Upper lobe of left lung (tissue), 6 donors: ENCODE measurements at places on chromosomes 4 and X. TPM values are rescaled to one million over a fixed set of nuclear protein-coding genes. Genes with fewer than 3 reads are reported as not detected.

GRCh38 chrX:48802905-48803200 is 986 bp downstream of the HDAC6 start:
- DNase-seq: no peak
- H3K27me3 ChIP-seq: no peaks in the 10 kb centered on the region
- H3K4me1 ChIP-seq: peaks cover 4% of the 10 kb centered on the region
- no peak overlapping the region for H3K4me3 ChIP-seq

DNA sequence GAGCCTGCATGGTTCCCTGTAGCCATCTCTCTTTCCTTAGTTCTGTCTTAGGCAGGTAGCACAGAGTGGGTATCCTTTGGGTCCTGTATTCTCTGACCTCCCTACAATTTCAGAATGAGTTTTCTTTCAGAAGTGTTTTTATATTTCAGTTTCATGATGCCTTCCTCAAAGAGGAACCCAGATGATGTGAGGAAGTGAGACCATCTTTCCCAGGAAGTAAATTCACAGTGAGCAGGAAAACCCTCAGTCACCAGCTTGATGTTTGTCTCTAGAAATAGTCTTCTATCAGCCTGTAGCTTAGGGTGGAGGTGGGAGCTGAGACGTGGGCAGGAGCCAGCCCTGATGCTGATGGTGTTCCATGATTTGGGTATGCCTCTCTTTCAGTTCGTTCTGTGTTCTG is 16.9 kb downstream of the PLAC1 start:
- H3K36me3 ChIP-seq: no peaks in the 10 kb centered on the region
- no peaks in the 10 kb centered on the region for H3K27me3 ChIP-seq
- H3K27ac ChIP-seq: no peak overlapping the region
- H3K4me3 ChIP-seq: no peak overlapping the region

- no peaks in the 10 kb centered on the region for H3K36me3 ChIP-seq
- DNase-seq: peak; percentile 58
- H3K4me1 ChIP-seq: peaks cover under 1% of the 10 kb centered on the region
Measured at GRCh38 chrX:134544513-134545151, 84.7 kb downstream of the HPRT1 start.

The MCF2 gene
- total RNA-seq: not detected

The HERC6 gene
- total RNA-seq: 8.4 TPM

GRCh38 chr4:57554556-57555092 is 444.4 kb upstream of the IGFBP7 start:
- H3K4me1 ChIP-seq: no peaks in the 10 kb centered on the region
- no peaks in the 10 kb centered on the region for H3K36me3 ChIP-seq
- H3K27me3 ChIP-seq: no peaks in the 10 kb centered on the region

The GUCY1B1 gene
- 17.9 TPM for total RNA-seq

DNA sequence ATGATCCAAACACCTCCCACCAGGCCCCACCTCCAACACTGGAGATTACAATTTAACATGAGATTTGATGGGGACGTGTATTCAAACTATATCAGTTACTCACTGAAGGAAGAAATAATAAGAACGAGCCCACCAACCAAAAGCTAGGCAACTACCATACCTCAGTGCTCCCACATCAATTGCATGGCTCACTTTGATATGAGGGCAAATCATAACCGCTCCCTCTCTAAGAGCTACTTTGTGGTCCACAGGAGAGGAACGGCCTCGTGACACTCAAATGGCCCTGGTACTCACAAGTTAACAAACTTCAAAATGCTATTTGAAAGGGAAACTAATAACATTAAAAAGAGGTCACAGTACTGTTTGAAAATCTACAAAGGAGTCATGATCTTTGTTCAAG is 170.7 kb upstream of the SLC7A11 start:
- peaks cover 4% of the 10 kb centered on the region for H3K4me1 ChIP-seq
- no peaks in the 10 kb centered on the region for H3K36me3 ChIP-seq
- H3K27me3 ChIP-seq: no peaks in the 10 kb centered on the region
- no peak for DNase-seq
- no peak overlapping the region for H3K27ac ChIP-seq

DNA sequence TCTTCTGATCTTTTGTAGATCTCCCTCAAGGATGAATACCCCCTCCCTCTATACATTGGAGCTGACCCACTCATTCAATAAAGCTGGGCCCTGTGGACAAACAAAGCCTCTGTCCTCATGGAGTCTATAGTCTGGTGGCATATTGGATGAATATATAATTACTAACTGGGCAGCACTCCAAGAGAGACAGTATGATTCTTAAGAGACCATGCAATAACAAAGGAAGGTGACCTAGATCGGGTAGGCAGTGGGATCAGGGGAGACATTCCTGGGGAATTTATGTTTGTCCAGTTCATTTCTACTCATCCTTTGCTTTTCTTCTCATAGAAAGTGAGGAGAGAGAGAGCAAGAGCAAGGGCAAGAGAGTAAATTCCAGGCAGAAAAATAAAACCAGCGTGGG is 23.5 kb upstream of the CXCL13 start:
- peaks cover 4% of the 10 kb centered on the region for H3K4me1 ChIP-seq
- no peak overlapping the region for H3K27ac ChIP-seq
- H3K4me3 ChIP-seq: no peak overlapping the region
- no peak for DNase-seq

The FHDC1 gene
- total RNA-seq: 23.3 TPM

DNA sequence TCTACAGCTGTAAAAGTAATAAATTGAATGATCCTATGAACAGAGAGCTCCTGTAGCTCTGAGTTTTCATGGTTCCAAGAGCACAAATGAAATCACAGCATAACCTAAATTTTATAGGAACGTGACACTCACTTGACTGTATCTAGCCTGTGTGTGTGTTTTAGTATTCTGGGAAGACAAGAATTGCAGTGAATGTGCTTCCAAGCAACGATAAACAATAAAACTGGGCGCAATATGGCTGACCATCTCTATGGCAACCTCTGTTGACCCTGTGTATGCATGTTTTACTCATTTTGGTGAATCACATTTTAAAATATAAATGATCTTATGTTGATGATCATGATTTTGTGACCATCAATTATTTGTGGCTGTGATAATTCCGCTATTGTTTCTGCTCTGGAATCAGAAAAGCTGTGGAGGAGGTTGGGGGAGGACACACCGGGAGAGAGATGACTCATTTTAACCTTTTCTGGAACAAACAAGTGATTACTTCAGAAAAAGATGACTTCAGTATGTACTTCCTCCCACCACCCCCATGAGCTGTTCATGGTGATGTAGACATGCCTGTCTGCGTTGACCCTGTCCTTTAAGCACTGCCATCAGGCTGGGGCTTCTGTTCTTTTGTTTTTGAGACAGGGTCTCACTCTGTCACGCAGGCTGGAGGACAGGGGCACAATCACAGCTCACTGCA is 31.8 kb downstream of the USP11 start:
- H3K4me1 ChIP-seq: no peaks in the 10 kb centered on the region
- H3K27ac ChIP-seq: no peak overlapping the region
- H3K27me3 ChIP-seq: no peaks in the 10 kb centered on the region
- H3K4me3 ChIP-seq: no peak overlapping the region
- DNase-seq: no peak

DNA sequence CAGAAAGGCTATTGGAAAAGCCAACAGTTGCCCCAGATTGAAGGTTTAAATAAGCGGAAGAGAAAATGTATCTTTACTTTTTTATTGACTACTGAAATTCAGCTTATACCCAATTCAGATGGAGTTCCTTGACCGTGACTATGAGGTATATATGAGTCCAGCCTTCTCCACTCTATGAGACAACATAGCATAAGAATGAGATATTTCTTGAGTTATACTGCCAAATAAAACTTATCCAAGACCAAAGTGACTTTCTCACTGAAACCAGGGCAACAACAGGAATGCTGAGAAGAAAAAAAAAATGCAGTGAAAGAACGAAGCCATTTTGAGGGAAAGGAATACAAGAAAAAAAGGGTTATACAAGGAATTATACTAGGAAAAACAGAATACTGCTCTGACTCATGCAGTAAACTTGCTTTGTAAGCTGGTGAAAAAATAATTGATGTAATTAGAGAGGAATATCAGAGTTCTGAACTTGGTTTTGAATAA is 16.3 kb upstream of the PDK3 start:
- no peaks in the 10 kb centered on the region for H3K4me1 ChIP-seq
- no peak overlapping the region for H3K4me3 ChIP-seq
- no peaks in the 10 kb centered on the region for H3K27me3 ChIP-seq
- no peak for DNase-seq

GRCh38 chr4:37685823-37686372 is 278 bp downstream of the RELL1 start:
- peak overlapping the region; percentile 89 for H3K4me3 ChIP-seq
- no peaks in the 10 kb centered on the region for H3K36me3 ChIP-seq
- H3K27ac ChIP-seq: peak overlapping the region; percentile 98
- H3K4me1 ChIP-seq: peaks cover 35% of the 10 kb centered on the region

The ASB12 gene
- total RNA-seq: not detected

GRCh38 chr4:67983333-67983732 is 20.0 kb upstream of the TMPRSS11A start:
- no peak overlapping the region for H3K4me3 ChIP-seq
- no peak overlapping the region for H3K27ac ChIP-seq
- no peaks in the 10 kb centered on the region for H3K27me3 ChIP-seq

GRCh38 chrX:47831788-47832187 is 4.9 kb upstream of the ZNF81 start:
- DNase-seq: no peak
- H3K4me3 ChIP-seq: no peak overlapping the region
- H3K36me3 ChIP-seq: no peaks in the 10 kb centered on the region
- no peak overlapping the region for H3K27ac ChIP-seq
- H3K4me1 ChIP-seq: no peaks in the 10 kb centered on the region

The ZAR1 gene
- 0.30 TPM for total RNA-seq

The UGT2B10 gene
- not detected for total RNA-seq

- H3K36me3 ChIP-seq: no peaks in the 10 kb centered on the region
- peak overlapping the region; percentile 90 for H3K27ac ChIP-seq
- DNase-seq: peak; percentile 50
- peaks cover 13% of the 10 kb centered on the region for H3K4me1 ChIP-seq
- peak overlapping the region; percentile 22 for H3K4me3 ChIP-seq
Measured at GRCh38 chr4:38856046-38856445, 571 bp downstream of the TLR6 start.

The HPGDS gene
- 7.4 TPM for total RNA-seq

The AVPR2 gene
- not detected for total RNA-seq

GRCh38 chrX:115630204-115630603 is 69.2 kb downstream of the PLS3 start:
- no peaks in the 10 kb centered on the region for H3K36me3 ChIP-seq
- H3K4me3 ChIP-seq: no peak overlapping the region
- no peak overlapping the region for H3K27ac ChIP-seq
- no peaks in the 10 kb centered on the region for H3K4me1 ChIP-seq
- H3K27me3 ChIP-seq: no peaks in the 10 kb centered on the region

DNA sequence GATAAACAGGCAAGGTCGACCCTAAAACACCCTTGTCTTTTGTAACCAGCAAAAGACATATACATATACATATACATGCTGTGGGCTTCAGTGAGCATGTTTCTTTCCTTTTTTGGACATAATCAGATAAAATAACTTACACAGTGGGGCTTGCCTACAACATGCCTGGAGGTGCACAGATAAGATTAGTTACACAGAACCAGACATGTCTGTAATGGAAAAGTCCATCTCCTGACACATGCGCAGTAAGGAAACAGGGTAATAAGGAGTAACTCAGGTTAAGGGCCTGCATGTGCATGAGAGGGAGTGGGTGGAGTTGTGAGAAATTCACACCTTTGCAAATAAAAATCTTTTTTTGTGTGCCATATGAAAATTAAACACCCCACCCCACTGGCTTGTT is 3.4 kb downstream of the UGT2A1 start:
- no peak for DNase-seq
- no peaks in the 10 kb centered on the region for H3K36me3 ChIP-seq
- H3K27ac ChIP-seq: no peak overlapping the region
- H3K4me3 ChIP-seq: no peak overlapping the region

DNA sequence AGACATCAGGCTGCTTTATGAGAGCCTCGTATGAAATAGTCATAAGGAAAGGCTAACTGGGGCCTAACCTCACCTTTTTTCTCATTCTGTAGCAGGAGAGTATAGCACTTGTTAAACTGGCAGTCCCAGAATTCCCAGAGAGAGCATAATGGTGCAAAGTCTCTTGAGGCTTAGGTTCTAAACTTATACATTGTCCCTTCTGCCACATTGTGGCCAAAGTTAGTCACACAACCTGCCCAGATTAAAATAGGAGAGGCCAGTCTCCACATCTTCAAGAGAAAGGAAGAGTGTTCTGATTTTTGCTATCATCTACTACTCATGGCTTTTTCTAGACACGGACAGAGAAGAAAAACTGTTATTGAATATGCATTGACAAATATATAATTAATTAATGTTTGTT is 1588.9 kb upstream of the PCDH7 start:
- no peaks in the 10 kb centered on the region for H3K4me1 ChIP-seq
- no peak overlapping the region for H3K27ac ChIP-seq
- H3K27me3 ChIP-seq: no peaks in the 10 kb centered on the region

- no peaks in the 10 kb centered on the region for H3K4me1 ChIP-seq
- H3K4me3 ChIP-seq: no peak overlapping the region
- no peak overlapping the region for H3K27ac ChIP-seq
- DNase-seq: no peak
- H3K27me3 ChIP-seq: no peaks in the 10 kb centered on the region
- H3K36me3 ChIP-seq: no peaks in the 10 kb centered on the region
Measured at GRCh38 chrX:57933321-57933720, 23.1 kb upstream of the ZXDA start.

- H3K4me3 ChIP-seq: no peak overlapping the region
- no peaks in the 10 kb centered on the region for H3K36me3 ChIP-seq
- no peak overlapping the region for H3K27ac ChIP-seq
- no peaks in the 10 kb centered on the region for H3K27me3 ChIP-seq
- H3K4me1 ChIP-seq: no peaks in the 10 kb centered on the region
Measured at GRCh38 chrX:129449148-129449547, 74.1 kb downstream of the SMARCA1 start.

GRCh38 chr4:185128272-185129119 is 14.6 kb upstream of the SLC25A4 start:
- DNase-seq: peak; percentile 49
- H3K4me1 ChIP-seq: peaks cover 7% of the 10 kb centered on the region
- peak overlapping the region; percentile 2 for H3K27ac ChIP-seq

DNA sequence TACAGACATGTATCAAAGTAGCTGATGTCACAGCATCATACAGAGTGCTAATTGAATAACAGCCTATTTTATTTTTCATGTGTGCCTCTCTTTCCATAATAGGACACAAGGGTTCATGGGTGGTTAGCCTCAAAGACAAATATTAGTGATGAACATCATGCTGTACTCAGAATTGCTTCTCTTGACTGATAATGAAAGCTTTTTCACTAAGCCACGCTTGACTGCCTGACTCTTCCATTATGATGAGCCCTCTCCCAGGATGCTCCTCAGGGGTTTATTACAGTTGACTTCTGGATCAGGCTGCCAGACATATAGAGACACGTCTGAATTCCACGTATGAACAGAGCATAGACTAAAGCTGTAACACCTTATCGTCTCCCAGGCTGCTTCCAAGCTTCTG is 2757.5 kb downstream of the PCDH7 start:
- no peaks in the 10 kb centered on the region for H3K27me3 ChIP-seq
- no peaks in the 10 kb centered on the region for H3K4me1 ChIP-seq
- no peaks in the 10 kb centered on the region for H3K36me3 ChIP-seq
- H3K27ac ChIP-seq: no peak overlapping the region

The TMPRSS11B gene
- not detected for total RNA-seq

GRCh38 chr4:141730805-141731204 is 94.4 kb downstream of the IL15 start:
- H3K4me1 ChIP-seq: no peaks in the 10 kb centered on the region
- H3K27ac ChIP-seq: no peak overlapping the region
- DNase-seq: no peak
- no peaks in the 10 kb centered on the region for H3K27me3 ChIP-seq
- no peak overlapping the region for H3K4me3 ChIP-seq
- H3K36me3 ChIP-seq: peaks cover 32% of the 10 kb centered on the region

- no peak overlapping the region for H3K4me3 ChIP-seq
- H3K27ac ChIP-seq: no peak overlapping the region
- no peak for DNase-seq
- H3K27me3 ChIP-seq: no peaks in the 10 kb centered on the region
Measured at GRCh38 chr4:165005352-165005925, 26.4 kb upstream of the TRIM60 start.

The POU3F4 gene
- not detected for total RNA-seq
